ENCODE measurements at places on chromosomes 7 and 10.

- no peak for DNase-seq
Measured at GRCh38 chr7:150645259-150646020, 13.3 kb upstream of the GIMAP6 start.

- DNase-seq: no peak
Measured at GRCh38 chr10:102451105-102451969, at the start of gene C10orf95. Gene C10orf95 (minus strand): TSS chr10:102451543. CDS start chr10:102451093, 450 bp downstream.

- no peak for DNase-seq
Measured at GRCh38 chr7:126472825-126473224, 779.9 kb downstream of the GRM8 start.

GRCh38 chr7:127474457-127474856, 81.9 kb upstream of the ZNF800 start:
- no peak for DNase-seq

DNA sequence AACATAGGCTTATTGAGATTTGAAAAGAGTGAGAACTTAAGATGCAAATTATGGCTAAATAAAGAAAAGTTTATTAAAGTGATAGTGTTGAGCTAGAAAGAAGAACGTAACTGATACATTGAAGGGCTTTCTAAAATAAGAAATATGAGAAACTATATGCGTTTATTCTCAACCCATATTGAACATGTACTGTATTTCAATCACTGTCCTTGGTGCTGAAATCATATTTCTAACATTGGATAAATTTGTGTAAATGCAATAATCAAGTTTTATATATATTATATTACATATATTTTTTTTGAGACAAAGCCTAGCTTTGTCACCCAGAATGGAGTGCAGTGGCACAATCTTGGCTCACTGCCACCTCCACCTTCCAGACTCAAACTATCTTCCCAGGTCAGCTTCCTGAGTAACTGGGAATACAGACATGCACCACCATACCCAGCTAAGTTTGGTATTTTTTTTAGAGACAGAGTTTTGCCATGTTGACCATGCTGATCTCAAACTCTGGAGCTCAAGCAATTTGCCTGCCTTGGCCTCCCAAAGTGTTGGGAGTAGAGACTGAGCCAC, 1065.8 kb downstream of the REEP3 start:
- DNase-seq: no peak

DNA sequence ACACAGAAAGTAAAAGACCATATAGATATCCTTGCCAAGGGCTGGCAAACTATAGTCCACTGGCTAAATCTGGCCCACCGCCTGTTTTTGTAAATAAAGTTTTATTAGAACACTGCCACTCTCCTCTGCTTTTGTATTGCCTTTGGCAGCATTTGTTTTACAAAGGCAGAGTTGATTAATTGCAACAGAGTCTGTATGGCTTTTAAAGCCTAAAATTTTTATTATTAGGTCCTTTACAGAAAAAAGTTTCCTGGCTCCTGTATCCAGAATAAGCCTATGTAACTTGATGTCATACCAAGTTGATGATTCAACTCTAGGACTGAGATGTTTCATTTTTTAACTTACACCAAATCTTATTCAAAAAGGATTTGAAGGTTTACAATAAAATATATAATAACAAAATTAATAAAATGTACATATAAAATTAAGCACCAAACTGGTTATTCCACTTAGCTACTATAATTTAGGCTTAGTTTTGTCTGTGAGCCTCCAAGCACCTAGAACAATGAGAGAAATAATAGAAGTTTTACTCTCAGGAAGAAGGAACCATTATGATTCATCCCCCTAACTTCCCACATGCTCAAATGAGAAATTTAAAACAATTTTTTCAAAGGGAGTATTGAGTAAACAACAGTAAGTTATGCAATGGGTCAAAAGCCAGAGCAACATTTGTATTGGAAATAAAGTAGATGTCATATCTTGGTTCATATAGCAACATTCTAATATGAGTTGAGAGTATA, 31.9 kb downstream of the CPED1 start:
- DNase-seq: no peak

DNA sequence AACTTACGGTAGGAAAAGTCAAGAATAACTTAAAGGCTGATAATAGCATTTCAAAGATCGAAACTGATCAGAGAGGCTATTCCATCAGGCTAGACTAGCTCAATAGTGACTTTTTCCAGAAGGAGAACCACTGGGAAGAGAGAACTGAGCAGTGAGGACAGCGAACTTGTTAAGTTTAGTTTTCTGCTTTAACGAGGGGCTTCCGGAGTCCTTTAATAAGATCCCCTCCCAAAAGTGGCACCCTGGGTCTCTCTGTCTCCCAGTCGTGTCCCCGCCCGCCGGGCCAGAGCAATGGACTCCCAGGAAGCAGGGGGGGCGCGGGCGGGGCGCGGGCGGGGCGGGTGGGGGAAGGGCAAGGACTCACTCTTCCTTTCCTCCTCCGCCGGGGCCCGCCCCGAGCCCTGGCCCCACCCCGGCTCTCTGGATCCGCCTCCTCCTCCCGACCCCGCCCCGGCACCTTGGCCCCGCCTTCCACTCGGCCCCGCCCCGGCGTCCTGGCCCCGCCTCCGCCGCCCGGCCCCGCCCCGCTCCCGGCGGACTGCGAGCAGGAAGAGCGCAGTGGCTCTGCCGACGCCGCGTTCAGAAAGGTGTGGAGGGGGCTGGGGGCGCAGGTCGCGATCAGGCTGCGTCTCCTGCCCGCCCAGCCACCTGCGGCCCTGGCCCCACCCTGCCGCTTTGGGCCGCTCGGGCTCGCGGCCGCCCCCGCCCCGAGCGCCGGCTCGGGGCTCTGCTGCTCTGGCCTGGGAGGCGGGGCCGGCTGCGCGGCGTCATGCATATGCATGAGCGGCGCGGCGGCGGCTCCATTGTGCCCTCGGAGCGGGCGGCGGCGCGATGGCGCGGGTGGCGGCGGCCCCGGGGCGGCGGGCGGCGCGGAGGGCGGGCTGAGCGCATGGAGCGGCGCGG, at the start of gene ZMIZ2:
TSS of gene ZMIZ2 (plus strand) at position 803 of the 903 bp plus-strand sequence. CDS start 7,403 bp downstream, outside the sequence.
- DNase-seq: peak; percentile 88

DNA sequence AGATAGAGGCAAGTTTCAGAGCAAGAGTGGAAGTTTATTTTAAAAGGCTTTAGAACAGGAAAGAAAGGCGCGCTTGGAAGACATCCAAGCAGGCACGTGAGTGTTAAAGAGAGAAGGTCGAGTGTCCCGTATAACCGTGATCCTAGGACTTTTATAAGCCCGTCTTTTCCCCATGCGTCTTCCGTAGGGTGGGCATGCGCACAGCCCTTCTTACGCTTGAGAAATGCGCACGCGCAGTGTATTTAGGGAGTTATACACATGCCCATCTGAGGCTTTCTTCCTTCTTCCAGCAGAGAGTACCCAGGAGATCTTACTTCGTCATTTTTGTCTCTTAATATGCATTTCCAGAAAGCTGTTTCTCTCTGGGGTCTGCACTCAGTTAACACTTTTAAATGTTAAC, 52.4 kb downstream of the CALD1 start:
- DNase-seq: no peak

DNA sequence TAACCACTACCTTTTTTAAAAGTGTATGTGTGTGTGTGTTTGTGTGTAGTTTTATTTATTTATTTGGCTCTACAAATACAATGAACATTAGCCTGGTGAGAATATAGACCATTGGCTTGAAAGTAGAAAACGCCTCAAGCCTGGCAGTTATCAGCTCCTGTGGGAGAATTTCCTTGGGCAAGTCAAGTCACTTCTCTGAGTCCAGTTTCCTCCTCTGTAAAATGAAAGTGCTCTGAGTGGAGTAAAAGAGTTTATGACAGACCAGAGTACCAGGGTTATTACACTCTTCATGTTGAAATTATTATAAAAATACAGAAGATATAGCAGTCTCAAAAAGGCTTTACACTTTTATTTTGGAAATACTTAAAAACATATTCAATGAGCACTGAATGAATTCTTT, 10.1 kb upstream of the RHOBTB1 start:
- no peak for DNase-seq

GRCh38 chr7:158771-159170, 33.6 kb upstream of the FAM20C start:
- no peak for DNase-seq

- DNase-seq: no peak
Measured at GRCh38 chr7:95871075-95871848, 98.9 kb downstream of the DYNC1I1 start.

GRCh38 chr10:119243967-119244366, 36.6 kb downstream of the GRK5 start:
- DNase-seq: no peak

GRCh38 chr7:55185941-55186609, 167.3 kb downstream of the EGFR start:
- DNase-seq: no peak

DNA sequence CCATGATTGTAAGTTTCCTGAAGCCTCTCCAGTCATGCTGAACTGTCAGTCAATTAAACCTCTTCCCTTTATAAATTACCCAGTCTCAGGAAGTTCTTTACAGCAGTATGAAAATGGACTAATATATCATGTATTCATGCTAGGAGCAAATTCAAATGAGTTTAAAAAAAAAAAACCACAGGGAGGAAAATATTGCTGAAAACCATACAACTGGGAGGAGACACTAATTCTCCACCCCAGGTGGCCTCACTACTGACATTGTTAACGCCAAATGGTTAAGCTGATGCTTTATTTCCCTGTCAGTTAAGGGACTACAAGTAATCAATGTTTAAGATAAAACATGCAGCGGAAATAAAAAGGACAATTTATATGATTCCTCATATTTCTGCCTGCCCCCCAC, 55.1 kb downstream of the PDE1C start:
- DNase-seq: no peak

GRCh38 chr10:5317547-5318107, 47.1 kb upstream of the UCN3 start:
- peak; percentile 20 for DNase-seq

DNA sequence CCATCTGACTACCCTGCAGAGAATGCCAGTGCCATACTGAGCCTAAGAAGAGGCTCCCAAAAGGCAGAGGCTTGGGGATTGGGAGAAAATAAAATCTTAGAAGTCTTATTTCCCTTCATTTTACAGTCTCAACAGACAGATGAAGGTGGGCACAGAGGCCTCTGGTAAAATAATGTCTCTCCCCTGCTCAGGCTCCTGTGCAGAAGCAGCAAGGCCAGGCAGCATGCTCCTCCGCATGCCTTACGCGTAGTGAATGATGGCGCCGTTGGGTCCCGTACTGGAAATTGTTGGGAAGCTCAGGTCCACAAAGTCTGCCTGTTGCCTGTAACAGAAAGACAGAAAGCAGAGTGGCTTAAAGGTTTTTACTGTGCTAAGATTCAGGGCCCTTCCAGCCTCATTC, 45.8 kb downstream of the XPNPEP1 start:
- DNase-seq: no peak

DNA sequence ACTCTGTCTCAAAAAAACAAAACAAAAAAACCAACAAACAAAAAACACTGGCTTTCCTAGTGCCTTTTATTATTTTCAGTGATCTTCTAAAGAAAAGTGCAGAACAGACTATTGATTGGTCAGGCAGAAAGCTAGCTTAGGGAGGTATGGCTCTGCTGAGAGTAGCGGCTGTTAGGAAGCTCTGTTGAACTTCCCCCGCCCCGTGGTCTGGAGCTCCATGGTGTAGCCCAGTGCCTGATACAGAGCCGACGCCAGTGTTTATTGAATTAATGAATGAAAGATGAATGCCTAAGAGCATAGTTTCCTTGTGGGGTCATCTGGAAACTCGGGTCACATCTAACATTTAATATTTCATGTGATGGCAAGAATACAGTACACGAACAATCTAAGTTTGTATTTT, 90.5 kb upstream of the ARMC3 start:
- no peak for DNase-seq

- no peak for DNase-seq
Measured at GRCh38 chr7:146150153-146150552, 33.6 kb downstream of the CNTNAP2 start.

GRCh38 chr7:14419531-14419930, 430.1 kb upstream of the ETV1 start:
- DNase-seq: no peak

DNA sequence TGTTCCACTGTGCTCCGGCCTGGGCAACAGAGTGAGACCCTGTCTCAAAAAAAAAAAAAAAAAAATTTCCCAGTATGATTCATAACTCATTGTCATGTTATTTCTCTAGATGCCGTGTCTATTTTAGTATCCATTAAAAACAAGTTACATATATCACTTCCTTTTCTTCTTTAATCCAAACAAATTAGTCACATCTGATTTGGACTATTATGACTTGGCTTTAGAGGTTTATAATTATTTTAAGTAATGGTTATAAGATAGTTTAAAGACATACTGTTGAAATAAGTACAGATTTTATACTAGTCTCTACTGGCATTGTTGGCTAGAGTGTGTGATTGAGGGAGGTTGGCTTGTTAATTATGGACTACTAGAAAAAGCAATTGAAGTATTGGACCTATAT, 53.3 kb downstream of the ZMYND11 start:
- no peak for DNase-seq

- no peak for DNase-seq
Measured at GRCh38 chr10:69287181-69287580, 8.9 kb downstream of the HK1 start.

DNA sequence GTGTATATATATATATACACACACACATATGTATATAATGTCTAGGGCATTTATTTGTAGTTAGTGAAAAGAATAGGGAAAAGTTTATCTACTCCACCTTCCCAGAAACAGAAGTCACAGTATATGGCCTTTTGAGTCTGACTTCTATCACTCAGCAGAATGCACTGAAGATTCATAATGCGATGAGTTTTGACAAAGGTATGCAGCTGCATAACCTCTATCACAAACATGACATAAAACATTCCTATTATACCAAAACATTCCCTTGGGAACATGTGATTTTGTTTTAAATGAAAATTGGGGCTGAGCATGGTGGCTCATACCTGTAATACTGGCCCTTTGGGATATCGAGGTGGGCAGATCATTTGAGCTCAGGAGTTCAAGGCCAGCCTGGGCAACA, 137.3 kb upstream of the EEPD1 start:
- no peak for DNase-seq

GRCh38 chr10:112215342-112215774, 31.8 kb upstream of the GPAM start:
- DNase-seq: no peak

- no peak for DNase-seq
Measured at GRCh38 chr10:24202181-24202570, 6.8 kb upstream of the KIAA1217 start.

GRCh38 chr7:102119925-102120324, 166.7 kb upstream of the SH2B2 start:
- no peak for DNase-seq

DNA sequence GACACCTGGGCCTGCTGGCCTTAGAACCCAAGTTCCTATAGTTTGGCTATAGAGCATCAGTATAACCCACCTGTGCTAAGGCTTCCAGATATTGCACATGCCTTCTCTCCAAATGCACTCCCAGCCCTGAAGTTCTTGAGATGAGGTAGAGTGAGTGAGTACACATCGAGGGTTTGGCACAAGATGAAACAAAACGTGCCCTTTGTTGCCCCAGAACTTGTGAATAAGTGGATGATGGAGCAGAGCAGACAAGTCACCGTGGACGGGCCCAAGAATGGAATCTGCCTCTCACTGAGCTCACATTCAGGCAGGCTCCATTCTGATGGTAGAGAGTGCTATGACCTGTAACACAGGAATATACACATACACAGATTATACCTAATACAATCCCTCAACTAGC, 73.0 kb upstream of the STK17A start:
- no peak for DNase-seq

GRCh38 chr7:7933915-7934526, 34.6 kb upstream of the GLCCI1 start:
- no peak for DNase-seq

- no peak for DNase-seq
Measured at GRCh38 chr7:138064856-138065357, 11.4 kb upstream of the AKR1D1 start.

- DNase-seq: no peak
Measured at GRCh38 chr10:98172073-98172472, 37.6 kb downstream of the R3HCC1L start.

- no peak for DNase-seq
Measured at GRCh38 chr7:113561446-113561845, 357.4 kb downstream of the PPP1R3A start.
